ENCODE measurements at places on chromosomes 4 and X.

DNA sequence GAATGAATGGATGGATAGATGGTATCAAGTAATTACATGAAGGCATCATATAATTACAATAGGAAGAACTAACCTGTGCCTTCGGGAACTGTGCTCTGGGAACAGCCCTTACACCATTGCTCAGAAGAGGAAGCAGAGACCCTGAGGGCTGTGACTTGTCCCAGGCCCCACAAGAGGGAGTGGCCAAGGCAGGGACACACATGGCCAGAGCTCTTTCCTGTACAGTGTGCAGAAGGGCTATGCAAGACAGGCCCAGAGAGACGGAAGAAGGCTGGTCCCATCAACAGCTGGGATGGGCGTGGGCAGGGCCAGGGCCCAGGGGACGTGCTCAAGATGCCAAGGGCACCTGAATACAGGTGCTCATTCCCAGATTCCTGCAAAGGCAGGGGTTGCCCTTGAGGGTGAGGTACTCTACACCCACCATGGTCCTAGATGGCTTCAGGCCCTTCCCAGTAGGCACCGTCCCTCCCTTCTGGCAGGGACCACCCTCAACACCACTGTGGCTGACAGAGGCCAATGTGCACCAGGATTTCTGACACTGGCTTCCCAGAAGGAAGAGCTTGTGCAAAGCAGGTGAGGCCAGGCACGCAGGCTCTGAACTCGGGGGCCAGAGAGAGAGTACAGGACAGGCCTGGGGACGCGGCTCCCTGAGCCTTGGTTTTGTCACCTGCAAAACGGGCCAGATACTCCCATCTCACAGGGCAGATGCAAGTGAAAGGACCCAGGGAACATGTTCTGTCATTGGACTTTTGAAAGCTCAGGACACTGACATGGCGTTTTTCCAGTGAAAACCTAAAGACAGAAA is 1.7 kb downstream of the EVC2 start:
- no peak for DNase-seq

GRCh38 chr4:67558493-67558892 is at the start of gene STAP1:
Gene STAP1, plus strand, starts transcription at chr4:67558727. Its CDS starts 83 bp downstream, at chr4:67558810.
- DNase-seq: no peak

GRCh38 chr4:113288696-113289095 is 239.2 kb downstream of the ANK2 start:
- no peak for DNase-seq

DNA sequence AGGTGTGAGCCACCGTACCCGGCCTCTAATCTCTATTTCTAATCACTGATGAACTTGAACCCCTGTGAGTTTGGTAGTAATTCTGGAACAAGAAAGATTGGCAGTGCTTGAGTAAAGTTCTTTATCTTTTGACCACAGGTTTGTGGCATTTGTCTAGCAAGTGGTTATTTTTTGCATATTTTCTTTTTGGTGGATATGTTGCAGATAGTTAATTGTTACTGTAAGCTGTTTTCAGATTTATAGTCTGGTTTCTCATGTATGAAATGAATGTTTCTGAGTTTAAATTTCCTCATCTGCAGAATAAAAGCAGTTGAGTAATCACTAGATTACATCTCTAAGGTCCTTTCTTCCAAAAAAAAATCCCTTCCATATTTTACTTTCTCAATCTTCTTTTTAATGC is 105.2 kb downstream of the GASK1B start:
- no peak for DNase-seq

DNA sequence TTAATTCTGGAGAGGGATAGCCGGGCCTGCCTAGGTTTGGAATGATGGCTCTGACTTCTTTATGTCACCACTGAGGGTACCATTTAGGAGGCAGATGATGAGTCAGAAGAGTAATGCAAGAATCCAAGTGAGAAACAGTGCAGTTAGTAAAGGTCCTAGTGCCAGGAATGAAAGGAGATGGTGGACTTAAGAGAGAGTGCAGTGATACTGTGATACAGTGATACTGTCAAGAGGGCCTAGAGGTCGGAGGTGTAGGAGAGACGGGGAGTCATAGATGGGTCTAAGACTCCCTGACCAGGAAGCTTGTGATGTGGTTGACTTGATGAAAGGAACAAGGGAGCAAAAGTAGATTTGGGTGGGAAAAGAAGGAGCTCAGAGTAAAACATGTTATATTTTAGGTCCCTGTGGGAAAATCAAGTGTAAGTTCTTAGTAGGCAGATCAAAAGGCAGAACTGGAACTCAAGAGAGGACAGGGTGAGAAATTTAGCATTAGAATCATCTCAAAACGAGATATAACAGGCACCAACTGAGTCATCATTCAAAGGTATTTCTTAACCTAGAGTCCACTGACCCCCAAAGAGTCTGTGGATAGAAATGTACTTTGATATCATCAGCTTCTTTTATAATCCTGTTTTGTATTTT is 85.0 kb downstream of the NFKB1 start:
- DNase-seq: no peak

Measured in right renal pelvis (tissue), 4 donors.